Stimulated activated CD4-positive, alpha-beta T cell treated with anti-CD3 and anti-CD28 coated beads, TNF-alpha, amount 100 ng/mL, for 1 hour (primary cell): ENCODE measurements at places on chromosomes 2 and 18.
A peak's percentile ranks its signal among the peaks of the same experiment; 100 is the strongest.

DNA sequence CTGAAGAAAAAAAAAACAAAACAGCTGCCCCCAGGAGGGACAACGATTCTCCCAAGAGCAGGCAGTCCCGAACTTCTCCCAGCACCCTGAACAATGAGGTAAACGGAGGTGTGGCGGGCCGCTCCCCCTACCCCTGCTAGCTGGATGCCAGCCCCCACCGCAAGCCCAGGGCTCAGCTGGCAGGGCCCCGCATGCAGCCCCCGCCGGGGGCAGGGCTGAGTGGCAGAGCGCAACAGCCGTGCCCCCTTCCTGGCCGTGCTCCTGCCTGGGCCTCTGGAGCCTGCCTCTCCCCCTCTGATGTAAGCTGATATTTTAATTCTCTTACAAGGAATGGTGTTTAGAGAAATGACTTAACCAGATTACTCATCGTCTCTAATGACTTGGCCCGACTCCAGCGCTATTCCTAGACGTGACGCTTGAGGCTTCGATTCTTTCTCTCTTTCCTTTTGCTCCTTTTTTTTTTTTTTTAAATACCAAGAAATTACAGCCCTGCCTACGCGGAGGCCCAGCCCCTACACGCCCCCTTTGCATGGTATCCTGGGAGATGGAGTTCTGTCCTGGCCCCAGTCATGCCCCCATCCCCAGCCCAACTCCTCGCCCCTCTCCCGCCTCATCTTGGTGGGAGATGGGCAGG, 4.6 kb upstream of the ARID5A start:
- DNase-seq = peak; percentile 66

GRCh38 chr2:119724656-119725485, 34.9 kb upstream of the PTPN4 start:
- no peak for DNase-seq

GRCh38 chr18:9290156-9290555, 44.4 kb upstream of the TWSG1 start:
- no peak for DNase-seq

DNA sequence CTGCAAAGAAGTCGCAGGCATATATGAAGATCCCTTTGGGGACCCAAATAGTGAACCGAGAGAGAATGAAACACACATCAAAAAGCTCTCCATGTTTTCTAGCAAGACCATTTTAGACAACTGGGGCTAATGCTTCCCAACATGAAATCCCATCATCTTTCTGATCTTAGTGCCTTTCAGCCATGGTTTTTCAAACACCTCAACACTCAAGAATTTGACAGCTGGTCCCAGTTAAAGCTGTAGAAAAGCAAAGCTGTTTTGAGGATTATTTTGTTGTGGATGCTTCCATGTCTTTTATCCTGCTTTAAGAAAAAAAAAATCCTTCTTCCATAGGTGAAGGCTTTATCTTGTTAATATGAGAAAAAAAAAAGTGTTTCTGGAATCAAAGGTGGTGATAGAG, 259.1 kb downstream of the STK39 start:
- DNase-seq = no peak
